ENCODE measurements at places on chromosomes 2 and 18. TPM values are rescaled to one million over a fixed set of nuclear protein-coding genes. Genes with fewer than 3 reads are reported as not detected.

DNA sequence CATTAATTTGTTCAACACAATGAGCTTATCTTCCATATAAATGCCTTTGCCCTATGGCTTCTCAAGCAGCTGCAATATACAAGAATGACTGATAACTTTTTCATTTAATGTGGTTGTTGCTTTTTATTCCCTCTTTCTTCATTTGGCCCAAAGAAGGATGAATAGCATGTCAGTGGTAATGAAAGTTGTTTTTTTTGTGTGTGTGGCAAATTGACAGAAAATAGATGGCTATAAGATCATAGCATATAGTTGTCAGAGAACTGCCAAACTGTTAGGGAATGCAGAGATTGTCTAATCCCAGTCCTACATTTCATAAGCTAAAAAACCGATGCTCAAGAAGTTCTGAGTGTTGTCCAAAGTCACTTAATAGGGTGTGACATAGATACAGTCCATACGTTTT lies 244.3 kb downstream of the ACTR3 start:
- no peak for DNase-seq

Gene MAT2A
- 169 TPM for total RNA-seq

DNA sequence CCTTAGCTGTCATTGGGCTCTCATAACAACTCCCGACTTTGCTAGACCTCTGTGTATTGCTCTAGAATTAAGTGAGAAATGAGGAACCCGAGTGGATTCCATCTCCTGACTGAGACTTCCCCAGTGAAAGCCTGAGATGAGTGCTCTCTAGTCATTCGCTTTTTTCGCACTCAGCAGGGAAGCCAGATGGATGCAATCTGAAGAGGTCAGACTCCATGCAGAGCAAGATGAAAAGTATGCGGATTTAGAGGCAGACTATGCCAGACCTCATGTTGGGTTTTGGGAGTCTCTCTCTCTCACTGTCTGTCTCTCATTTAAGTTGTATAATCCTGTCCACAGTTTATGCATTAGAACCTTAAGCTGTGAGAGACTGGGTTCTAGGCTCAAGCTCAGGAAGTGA lies 88.6 kb downstream of the SLC5A7 start:
- no peak for DNase-seq

- DNase-seq: no peak
These were observed 3.6 kb downstream of the ACTR1B start for GRCh38 chr2:97660044-97660774.

GRCh38 chr18:63185984-63186383 lies 133.6 kb downstream of the BCL2 start:
- DNase-seq: no peak

Gene DNAH6
- total RNA-seq: not detected

Gene CRYGC
- total RNA-seq: not detected

Gene CD28
- total RNA-seq: not detected

GRCh38 chr2:221612161-221612560 lies 40.1 kb upstream of the EPHA4 start:
- DNase-seq: no peak

GRCh38 chr2:192053921-192054320 lies 140.8 kb downstream of the TMEFF2 start:
- DNase-seq: no peak

GRCh38 chr2:236569573-236569973 lies at the start of gene ACKR3:
Gene ACKR3, plus strand, starts transcription at chr2:236569825. Its CDS starts 10,641 bp downstream, at chr2:236580466.
- peak; percentile 70 for DNase-seq

Gene MEP1B
- not detected for total RNA-seq

Data from PC-9 (cell line).